ENCODE measurements at places on chromosomes 1 and 21. TPM values are rescaled to one million over a fixed set of nuclear protein-coding genes. Genes with fewer than 3 reads are reported as not detected.

DNA sequence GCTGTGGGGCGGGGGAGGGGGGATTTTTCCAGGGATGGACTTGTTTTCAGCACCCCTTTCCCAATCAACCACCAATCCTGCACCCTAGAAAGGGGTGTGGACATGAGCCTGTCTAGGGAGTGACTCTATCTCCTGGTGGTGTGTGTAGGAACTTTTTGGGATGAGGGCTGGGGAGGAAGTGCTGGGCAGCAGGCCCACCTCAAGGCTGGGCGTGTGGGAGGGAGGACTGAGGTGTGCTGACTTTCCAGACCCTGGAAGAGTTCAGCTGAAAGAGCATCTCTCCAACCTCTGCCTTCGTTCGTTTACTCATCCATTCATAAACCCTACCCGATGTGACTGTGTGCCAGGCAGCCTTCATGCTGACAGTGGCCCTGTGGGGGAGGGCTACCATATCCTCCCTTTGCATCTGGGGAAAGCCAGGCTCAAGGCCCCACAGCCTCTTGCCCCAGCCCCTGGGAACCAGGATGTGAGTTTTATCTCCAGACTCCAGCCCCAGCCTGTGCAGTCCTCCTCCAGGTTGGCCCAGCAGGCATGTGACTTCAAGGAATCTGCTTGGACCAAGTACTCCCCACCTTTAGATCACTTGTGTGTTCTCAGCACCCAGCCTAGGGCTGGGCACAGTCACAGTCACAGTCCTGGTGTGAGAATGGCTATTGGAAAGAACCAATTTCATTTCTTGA, 6.7 kb downstream of the KNCN start:
- H3K27ac ChIP-seq: no peak overlapping the region
- DNase-seq: no peak
- no peaks in the 10 kb centered on the region for H3K4me1 ChIP-seq

GRCh38 chr21:44017601-44018000, 5.5 kb downstream of the TRAPPC10 start:
- DNase-seq: no peak
- H3K4me3 ChIP-seq: no peak overlapping the region
- peaks cover 63% of the 10 kb centered on the region for H3K4me1 ChIP-seq
- peak overlapping the region; percentile 45 for H3K27ac ChIP-seq
- no peaks in the 10 kb centered on the region for H3K36me3 ChIP-seq

DNA sequence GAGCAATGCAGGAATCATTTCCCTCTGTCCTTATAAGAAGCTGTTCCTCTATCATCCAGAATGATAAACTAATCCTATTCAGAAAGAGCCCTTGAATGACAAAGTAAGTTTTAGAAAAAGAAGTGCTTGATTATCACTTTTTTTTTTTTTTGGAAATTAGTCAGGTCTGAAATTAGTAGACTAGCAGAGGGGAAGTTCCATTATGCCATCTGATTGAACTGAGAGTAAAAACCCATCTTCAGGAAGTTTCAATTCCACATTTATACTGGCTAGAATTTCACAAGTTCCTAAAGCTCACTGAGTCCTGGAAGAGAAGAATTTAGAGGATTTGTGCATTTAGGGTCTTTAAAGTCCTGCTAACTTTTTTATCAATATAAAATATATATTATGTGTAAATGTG, 128.8 kb upstream of the COA6 start:
- H3K27ac ChIP-seq: no peak overlapping the region
- H3K4me1 ChIP-seq: no peaks in the 10 kb centered on the region
- H3K27me3 ChIP-seq: no peaks in the 10 kb centered on the region
- no peak overlapping the region for H3K4me3 ChIP-seq
- DNase-seq: no peak

DNA sequence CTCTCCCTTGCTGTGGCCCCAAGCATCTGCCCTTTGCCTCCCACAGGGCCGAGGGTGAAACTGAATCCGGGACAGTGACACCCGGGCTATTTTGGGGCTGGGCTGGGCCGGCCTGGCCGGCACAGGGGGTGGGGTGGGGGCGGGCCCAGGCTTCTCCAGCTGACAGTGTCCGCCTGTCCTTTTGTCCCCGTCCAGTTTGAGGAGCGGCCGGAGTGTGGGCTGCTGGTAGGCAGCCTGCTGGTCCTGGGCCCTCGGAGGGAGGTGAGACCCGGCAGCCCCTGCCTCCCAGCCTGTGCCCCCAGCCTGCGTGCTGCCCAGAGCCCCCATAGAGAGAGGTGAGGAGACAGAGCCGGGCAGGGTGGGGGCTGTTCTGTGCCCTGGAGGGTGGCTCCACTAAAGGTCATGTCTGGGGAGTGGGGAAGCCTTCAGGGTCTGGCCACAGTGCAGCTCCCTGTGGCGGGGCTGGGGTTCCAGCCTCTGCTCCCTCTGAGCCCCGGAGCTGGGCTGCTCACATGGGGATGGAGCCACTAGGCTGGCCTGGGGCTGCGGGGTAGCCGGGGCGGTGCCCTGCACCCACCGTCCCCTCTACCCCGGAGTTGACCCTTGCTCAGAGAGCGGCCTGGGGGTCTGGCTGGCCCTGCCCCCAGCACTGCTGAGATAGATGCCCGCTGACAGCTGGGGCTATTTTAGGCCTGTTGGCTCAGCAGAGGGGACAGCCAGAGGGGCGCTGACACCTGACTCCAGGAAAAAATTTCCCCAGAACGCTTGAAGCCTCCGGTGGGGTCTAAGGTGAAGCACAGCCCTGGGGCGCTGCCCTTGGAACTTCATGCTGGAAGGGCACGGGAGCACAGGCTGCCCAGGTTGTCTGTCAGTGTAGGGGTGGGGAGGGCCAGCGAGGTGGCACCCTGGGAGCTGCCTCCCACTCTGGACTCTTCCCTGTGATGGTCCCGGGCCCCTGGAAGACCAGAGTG, at the start of gene OBSCN:
Gene OBSCN, plus strand, starts transcription at position 194 of the 971 bp plus-strand sequence. CDS start 3,740 bp downstream, outside the sequence.
- H3K4me1 ChIP-seq: no peaks in the 10 kb centered on the region
- no peaks in the 10 kb centered on the region for H3K36me3 ChIP-seq
- no peaks in the 10 kb centered on the region for H3K27me3 ChIP-seq
- DNase-seq: no peak
- no peak within 1 kb of the TSS for H3K4me3 ChIP-seq

The CLDN17 gene
- not detected for total RNA-seq

The FAM78B gene
- 0.45 TPM for total RNA-seq

The PCP4 gene
- not detected for total RNA-seq

The AIRE gene
- 0.32 TPM for total RNA-seq

The HSD3B1 gene
- total RNA-seq: not detected

The TFAP2E gene
- total RNA-seq: 0.74 TPM
